ENCODE measurements at places on chromosomes 12 and 14. TPM values are rescaled to one million over a fixed set of nuclear protein-coding genes. Genes with fewer than 3 reads are reported as not detected.

SSPN gene
- total RNA-seq, result 50.0 TPM

CYP46A1 gene
- total RNA-seq, result 8.0 TPM

GRCh38 chr14:97930166-97930565, 1133.0 kb downstream of the VRK1 start:
- no peak for DNase-seq

FOXN3 gene
- 128 TPM for total RNA-seq

EPYC gene
- not detected for total RNA-seq

GRCh38 chr14:37673439-37673838, 78.0 kb downstream of the TTC6 start:
- DNase-seq, result no peak

CAPS2 gene
- 11.8 TPM for total RNA-seq
